ENCODE measurements at places on chromosomes 6 and 20. TPM values are rescaled to one million over a fixed set of nuclear protein-coding genes. Genes with fewer than 3 reads are reported as not detected.

Gene BAK1
- 9.9 TPM for total RNA-seq

Gene PSORS1C1
- under 0.01 TPM for total RNA-seq

Gene LTB
- 2.1 TPM for total RNA-seq

Gene ALDH5A1
- 5.2 TPM for total RNA-seq

Gene LY6G6F
- not detected for total RNA-seq

Gene SPINT3
- not detected for total RNA-seq

Gene CNBD2
- 5.2 TPM for total RNA-seq
